ENCODE measurements at places on chromosomes 1 and 21.

DNA sequence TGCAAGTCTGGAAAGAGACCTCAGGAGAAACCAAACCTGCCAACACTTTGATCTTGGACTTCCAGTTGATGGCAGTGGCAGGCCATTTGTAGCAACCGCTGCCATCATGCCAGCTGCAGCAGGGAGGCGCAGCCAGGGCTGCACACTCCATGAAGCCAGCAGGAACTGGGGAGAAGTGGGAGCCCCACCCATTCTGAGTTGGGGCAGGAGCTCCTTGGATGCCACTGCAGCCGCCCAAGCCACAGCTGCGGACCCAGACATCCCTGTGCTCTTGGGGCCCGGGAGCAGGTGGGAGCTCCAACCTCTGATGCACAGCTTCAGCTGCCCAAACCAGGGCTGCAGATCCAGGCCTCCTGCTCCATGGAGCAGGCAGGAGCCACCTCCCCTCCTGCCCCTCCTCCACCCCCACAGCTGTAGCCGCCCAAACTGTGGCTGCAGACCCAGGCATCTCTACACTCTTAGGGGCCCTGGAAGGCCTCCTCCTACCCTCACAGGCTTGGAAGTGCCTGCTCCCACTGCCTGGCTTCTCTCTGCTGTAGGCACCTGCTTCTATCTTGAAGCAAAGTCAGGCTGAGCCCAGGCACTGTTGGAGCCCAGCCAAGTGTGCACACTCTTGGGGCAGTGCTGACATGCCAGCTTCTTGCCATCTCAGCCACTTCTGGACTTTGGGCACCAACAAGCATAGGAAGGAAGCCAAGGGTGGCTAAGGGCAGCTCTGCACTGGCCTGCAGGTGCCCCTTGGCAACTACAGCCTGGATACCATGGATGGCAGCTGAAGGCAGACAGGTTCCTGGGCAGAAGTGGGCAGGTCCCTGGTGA is 20.0 kb upstream of the DISP1 start:
- no peak for DNase-seq

GRCh38 chr1:242426271-242426905 is 98.1 kb downstream of the PLD5 start:
- no peak for DNase-seq

DNA sequence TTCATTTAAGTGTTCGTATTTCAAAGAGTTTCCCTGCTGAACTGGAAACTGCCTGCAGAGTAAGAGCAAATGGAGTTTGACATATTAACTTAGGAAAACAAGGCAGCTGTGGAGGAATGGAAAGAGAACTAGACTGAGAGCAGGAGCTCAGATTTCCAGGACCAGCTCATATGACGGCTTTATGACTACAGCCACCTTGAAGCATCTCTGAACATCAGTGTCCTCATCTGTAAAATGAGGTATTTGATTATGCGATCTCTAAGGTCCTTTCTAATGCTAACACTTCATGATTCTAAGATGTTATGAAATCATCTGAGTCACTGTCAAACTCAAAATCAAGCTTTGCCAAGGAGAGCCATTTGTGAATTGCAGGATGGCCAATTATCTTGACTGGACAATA is 112.3 kb downstream of the PRRX1 start:
- DNase-seq: no peak

GRCh38 chr1:155199792-155200191 is 7.9 kb downstream of the THBS3 start:
- no peak for DNase-seq

- no peak for DNase-seq
Measured at GRCh38 chr1:37255136-37255795, 219.1 kb upstream of the ZC3H12A start.

- DNase-seq: peak; percentile 6
Measured at GRCh38 chr1:52368383-52369172, 2.6 kb upstream of the CC2D1B start.

GRCh38 chr1:35202048-35202719 is 9.2 kb upstream of the SFPQ start:
- DNase-seq: peak; percentile 67

All from NCI-H1436 treated with DMSO at 0.1 percent for 48 hours (cell line).